Head of caudate nucleus (tissue), 42 donors: ENCODE measurements at places on chromosomes 3 and 15.

DNA sequence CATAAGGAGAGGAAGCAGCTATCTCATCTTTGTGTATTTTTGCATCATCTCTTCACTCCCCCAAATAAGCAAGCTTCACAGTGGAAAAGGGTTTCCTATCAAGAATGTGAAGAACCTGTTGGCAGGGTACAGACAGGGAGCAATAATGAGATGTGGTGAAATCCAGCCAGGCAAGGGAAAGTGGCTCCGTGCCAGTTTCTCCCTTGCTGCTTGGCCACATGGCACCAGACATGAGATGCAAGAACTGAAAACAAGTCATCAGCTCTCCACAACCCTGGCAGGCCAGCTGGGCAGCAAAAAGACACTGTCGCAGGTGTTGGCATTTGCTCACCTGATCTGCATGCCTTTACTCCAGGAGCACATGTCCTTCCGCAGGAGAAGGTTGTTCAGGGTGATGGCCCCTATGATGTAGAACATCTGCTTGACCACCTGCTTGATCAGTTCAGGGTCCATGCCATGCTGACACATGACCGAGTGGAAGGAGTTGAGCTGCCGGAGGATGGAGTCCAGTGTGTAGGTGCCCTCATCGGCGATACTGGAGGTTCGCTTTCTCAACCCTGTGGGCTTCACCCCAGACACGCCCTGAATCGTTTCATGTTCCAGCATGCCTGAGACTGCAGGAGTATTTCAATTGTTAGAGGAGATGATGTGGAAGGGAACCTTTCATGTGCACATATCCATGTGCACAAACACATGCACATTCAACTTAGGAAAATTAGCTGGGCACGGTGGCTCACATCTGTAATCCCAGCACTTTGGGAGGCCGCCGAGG is 23.3 kb upstream of the MYO5C start:
- DNase-seq = no peak

GRCh38 chr3:64216274-64217147 is 8.8 kb downstream of the PRICKLE2 start:
- DNase-seq = no peak

DNA sequence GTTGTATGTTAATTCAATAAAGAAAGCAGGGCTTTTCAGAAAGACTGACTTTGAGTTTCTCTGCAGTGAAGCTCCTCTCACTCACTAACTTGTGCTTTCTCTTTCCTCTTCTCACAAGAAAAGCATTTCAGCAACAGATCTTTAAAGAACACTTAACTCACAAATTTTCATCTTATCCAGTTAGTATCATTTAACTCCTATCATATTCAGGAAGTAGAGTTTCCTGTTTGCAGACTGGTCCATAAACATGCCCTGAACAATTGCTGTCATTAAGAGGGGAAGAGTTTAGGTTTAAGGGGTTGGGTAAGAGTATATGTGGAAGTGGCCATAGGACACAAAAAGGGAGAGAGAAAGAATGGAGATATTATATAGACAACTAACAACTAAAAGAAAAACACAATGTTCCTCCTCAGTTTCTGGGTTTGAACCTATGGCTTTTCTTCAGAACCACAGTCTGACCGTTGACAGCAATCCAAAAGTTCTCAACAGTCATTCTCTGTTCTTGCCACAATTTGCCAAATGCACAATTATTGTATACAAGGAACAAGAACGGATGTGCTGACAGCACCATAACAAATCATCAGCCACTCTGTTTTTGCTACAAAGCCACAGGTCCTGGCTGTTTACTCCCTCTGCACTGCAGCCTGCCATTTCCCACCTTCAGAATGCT is 63.9 kb downstream of the CHAC1 start:
- no peak for DNase-seq

GRCh38 chr3:99413504-99413903 is 224.9 kb upstream of the COL8A1 start:
- no peak for DNase-seq

DNA sequence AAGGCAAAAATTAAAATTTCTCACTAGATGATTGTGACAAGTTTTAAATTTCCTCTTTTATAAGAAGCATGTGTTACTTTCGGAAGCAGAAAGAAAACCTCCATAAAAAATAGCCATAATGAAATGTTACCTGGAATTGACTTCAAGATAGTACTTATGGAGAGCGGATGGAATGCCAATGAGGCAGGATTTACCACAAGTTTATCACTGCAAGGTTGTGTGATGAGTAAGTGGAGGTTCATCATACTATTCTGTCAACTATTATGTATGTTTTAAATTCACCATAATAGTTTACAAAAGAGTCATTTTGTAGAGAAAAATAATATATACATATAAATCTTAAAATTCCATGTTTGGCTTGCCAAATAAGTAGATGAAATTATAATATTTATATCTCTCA is 230.3 kb downstream of the SCAPER start:
- DNase-seq = no peak

- peak; percentile 53 for DNase-seq
Measured at GRCh38 chr15:58521293-58521991, 89.7 kb downstream of the LIPC start.

DNA sequence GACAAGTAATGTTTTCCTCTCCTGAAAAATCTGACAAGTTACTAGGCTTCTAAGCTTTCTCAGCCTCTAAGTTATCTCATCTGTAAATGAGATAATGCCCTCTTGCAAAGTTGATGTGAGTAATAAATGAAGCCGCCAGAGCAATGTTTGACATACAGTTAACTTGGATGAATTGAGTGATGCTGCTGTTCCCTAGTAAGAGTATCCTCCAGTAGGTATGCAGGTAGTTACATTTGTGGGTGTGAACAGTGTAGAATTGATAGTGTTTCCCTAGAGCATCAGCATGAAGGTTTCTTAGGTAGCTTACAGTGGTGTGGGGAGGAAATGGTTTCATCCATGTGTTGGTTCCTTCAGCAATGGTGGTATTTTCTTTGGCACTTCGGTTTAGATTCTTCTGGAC is 3.4 kb downstream of the ATP2C1 start:
- DNase-seq = no peak

GRCh38 chr3:16472593-16472992 is 40.9 kb downstream of the RFTN1 start:
- no peak for DNase-seq

DNA sequence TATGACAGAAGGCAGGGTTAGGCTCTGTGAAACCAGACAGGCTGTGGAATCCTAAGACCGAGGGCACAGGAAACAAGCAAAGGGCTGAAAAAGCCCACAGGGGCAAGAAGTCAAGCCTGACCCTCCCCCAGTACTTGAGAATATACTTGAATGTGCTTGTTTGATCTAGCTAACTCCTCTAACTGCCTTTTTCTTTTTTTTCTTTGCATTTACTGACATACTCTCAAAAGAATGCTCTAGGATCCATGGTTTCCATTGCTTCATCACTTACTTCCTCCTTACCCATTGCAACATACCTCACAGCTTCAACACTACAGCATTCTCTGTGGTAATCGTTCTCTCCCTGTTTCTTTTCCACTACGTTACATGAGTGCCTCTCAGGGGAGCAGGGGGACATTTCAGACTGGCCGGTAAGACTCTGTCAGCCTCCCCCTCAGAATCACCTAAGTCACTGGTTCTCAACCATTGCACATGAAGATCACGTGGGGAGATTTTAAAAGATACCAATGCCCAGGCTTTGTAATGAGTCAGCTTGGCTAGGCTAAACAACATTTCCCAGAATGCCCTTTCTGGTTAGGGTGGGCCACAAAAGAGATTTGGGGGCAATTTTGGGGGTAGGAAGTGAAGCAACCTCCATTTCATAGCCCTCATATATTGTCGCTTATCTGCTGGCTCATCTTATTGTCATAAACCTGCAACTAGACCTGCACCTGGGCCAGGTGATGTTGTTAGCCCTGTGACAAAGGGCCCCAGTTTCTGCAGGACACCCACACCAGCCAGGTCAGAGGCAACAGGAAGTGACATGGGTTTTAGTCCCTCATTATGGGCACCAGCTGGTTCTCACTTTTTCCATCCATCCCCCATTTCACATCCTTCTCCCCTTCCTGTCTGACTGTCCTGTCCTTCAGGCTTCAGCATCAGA is 24.6 kb upstream of the RSL24D1 start:
- no peak for DNase-seq

- no peak for DNase-seq
Measured at GRCh38 chr3:36992806-36993325, at the start of gene EPM2AIP1. TSS of gene EPM2AIP1 (minus strand) at chr3:36993131. CDS start at chr3:36993077, 54 bp downstream.

DNA sequence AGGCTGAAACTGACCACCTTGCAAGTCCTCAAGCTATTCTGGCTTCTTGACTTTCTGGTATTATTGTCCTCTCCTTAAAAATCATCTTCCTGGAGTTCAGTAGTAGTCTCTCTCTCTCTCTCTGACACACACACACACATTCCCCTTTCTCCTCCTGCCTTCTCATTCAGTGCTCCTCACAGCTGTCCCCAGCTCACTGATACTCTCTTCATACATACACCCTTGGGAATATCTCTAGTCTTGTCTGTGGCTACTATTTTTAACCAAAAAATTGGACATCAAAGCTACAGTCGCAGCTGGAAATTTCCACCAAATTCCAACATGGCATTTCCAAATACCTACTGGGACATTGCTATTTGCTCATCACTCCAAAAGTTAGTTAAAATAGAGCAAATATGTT is 178.9 kb downstream of the ECT2 start:
- DNase-seq = no peak

GRCh38 chr3:23550402-23550801 is 255.4 kb upstream of the UBE2E1 start:
- no peak for DNase-seq

DNA sequence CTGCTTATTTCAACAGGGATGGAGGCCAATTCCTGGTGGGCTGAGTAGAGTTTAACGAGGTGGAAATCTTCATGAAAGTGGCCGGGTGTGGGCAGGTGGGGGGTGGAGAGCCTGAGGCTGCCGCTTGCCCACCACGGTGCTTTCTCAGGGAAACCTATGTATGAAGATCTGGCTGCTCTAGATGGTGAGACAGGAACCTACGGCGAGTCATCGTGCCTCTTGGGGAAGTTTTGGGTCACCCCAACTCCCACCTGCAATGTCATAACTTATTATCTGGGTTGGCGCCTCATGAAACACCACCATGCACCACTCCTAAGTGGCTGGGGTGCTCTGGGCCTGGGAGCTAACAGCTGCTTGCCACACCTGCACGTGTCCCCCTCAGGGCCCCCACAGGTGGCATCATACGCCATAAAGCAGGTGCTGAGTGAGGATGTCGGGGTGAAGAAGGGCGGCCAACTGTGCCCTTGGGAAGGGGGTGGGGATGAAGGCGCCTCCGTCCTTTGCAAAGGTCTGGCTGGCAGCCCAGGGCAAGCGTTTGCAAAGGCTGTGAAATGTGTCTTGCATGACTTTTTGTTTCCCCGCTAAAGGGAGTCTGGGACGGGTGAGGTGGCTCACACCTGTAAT is 27.9 kb upstream of the SNRPA1 start:
- DNase-seq = no peak

GRCh38 chr15:73897441-73898261 is 24.3 kb downstream of the TBC1D21 start:
- no peak for DNase-seq

DNA sequence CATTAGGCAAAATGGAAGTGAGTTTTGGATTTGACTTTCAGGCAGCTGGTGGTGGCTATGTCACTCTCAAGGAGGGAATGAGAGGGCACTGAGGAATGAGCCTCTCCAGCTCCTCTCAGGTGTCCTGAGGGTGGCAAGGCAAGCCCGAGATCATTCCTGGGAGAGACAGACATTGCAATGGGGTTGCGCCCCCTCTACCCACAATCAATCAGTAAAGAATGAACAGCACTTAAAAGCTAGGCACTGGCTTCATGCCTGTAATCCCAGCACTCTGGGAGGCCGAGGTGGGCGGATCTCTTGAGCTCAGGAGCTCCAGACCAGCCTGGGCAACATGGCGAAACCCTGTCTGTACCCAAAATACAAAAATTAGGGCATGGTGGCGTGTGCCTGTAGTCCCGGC is 14.1 kb upstream of the SHF start:
- DNase-seq = no peak

GRCh38 chr3:115363071-115363470 is 216.0 kb upstream of the ZBTB20 start:
- no peak for DNase-seq

GRCh38 chr3:67109651-67110204 is 111.6 kb downstream of the KBTBD8 start:
- no peak for DNase-seq

DNA sequence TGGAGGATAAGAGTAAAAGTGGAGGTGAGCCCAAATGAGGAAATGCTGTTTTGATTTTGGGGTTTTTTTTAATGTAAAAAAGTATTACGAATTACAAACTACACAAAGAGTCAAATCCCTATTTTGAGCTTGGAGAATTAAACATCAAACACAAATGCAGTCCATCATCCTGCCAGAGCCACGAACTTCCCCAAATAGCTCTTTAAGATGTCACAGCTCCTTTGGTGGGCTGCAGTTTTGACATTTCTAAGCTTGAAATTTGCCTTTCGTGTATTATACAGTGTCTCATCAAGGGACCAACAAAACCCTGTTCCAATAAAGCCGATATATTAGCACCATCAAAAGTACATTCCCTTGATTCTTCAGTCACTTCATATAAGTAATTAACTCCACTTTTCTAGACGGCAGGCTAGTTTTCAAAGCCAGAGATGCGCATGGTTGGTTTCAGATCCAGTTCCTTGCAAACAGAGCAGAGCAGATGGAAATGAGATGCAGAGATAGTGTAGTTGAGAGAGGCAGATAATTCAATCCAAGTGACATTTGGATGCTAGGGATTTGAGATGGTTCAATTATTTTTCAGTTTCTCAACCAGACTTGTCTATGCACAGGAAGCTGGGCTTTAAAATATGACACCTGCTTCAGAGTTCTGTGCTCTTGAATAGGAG is 580.9 kb downstream of the EDEM1 start:
- DNase-seq = no peak

GRCh38 chr3:60912142-60912541 is 339.1 kb downstream of the FHIT start:
- DNase-seq = no peak

GRCh38 chr3:190217081-190217480 is 96.4 kb upstream of the P3H2 start:
- DNase-seq = no peak

DNA sequence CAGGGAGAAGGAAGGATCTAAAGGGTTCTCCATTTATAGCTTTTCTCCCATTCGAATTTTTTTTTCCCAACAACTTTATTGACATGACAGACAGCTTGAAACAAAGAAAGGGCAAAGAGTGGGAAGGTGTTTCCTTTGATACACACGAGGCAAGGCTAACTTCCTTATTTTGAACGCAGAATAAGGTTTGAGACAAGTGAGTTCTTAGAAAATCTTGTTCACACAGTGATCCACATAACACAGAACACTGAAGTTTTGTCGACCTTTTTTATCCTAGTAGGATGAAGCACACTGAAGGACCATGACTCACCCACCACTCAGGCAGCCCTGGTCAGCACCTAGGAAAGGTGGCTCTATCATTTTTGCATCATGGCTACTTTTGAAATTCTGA is 425.8 kb upstream of the MDFIC2 start:
- DNase-seq = no peak
